IPS DF 19.7 (cell line): ENCODE measurements at places on chromosomes 3 and 15.

DNA sequence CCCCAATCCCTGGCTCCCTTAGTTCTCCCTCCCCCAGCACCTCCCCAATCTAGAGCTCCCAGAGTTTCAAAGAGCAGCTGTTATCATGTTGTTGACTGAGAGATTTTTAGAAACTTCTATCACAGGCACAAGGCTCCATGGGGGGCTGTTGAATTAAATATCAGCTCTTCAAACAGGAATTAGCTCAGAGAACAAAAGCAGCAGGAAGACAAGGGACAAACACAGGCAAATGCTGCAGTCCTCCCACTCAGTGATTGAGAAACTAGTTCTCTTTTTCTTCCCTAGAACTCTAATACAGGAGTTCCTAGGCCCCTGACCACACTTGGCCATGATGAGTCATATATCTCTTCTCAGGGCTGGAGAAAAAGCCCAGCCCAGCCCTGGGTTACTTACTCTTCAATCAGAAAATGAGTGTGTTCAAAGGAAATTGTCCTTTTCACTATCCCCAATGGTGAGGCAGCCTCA is 262.1 kb downstream of the IGSF11 start:
- no peak for DNase-seq

DNA sequence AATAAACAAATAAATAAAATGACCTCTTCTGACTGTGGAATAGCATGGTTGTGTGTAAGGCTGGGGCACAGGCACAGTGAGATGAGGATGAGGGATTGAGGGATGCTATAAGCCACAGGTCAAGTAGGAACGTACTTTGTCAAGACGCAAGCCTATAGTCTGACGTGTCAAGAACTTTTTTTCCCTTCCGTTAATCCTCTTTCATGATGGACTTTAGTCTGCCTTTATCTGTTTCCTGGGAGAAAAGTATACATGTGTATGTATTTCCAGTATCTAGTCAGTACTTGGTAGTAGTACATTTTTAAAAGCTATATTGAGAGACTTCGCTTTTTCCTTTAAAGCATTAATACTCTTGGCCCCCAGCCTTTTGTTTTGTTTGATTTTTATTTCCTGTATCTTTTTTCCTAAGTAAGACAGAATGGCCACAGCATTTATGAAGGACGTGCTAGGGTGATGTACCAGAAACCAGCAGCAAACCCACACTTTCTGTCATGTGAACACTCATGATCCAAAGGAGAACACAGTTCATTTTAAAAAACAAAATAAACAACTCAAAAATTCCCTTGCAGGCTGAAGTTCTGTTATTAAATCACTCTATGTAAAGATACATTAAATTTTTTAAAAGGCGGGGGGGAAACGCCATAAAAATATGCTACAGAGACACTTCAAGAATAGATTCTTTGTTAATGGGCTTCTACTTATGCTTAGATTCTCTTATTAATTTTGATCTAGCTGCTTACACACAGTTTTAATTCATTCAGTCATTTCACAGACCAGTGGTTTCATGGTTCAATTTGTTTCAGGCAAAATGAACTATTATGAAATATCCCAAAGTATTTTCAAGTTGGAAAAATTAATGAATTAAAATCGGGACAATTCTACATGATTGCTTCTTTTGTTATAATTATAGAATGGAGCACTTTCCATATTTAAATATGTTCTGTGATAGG is 114.7 kb downstream of the SNRK start:
- no peak for DNase-seq

DNA sequence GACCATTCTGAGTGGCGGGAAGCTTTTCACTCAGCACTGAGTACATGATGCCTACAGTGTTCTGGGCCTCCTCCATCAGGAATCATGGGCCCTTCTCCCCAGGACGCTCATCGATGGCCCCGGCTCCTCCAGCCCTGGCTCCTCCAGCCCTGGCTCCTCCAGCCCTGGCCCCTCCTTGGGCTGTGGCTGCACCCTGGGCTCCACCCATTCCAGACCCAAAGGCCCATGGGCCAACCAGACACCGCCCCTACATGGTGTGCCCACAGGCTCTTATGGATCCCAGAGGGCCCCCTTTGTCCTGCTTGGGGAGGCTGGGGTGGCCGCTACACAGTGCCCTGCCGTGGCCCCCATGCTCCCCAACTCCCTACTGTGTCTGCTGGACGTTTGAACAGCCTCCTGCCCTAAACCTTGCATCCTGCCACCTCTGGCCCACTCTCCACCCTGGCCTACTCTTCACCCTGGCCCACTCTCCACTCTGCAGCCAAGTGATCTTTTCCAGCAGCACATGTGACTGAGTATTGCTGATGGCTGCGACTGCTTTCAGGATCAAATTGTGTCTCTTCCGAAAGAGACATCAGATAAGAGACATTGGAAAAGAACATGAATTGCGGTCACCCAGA is 57.9 kb downstream of the APBA2 start:
- DNase-seq: no peak

DNA sequence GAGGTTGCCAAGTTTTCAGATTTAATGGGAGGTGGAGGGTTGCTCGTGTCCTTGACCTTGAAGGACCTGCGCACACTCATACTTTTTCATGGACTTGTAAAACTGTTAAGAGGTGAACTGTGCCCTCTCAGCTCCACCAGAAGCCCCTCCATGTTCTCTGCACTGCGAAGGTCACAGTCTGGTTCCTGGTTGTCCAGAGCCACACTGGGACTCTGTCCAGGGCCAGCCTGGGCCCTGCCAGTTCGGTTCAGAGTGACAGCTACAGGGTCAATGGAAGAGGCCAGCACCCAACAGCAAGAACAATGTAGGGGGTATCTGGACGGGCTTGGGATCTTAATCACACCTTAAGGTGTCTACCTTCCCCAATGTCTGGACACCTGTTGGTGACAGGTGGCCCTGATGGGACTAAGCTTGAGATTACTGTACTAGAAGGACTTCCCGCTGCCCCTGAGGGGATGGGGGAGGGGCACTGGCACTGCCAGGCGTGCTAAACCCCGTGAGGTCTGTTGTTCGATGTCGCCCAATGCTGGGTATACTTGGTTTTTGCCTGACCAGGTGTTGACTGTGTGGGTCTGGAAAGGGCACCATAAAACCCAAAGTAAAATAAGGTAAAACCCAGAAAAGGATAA is 34.7 kb downstream of the GRK7 start:
- DNase-seq: no peak

DNA sequence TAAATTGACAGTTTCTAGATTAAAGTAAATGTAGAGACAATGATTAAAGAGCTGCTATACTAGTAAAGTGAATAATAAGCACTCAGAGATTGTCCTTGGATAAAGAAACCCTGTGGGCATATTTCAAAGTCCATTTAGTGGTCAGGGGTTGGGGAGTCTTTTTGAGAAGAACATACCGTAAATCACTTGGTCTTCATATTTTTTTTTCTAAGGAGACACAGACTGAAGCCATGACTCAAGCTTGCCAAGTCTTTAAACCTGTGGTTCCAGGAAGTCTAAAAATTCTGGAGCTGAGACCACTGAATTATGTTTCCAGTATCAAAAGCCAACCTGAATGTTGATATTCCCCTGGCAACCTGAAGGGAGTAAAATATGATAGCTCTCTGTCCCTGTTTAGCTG is 171.0 kb downstream of the TPRG1 start:
- no peak for DNase-seq

GRCh38 chr15:59812250-59812870 is 123.2 kb upstream of the BNIP2 start:
- DNase-seq: no peak

DNA sequence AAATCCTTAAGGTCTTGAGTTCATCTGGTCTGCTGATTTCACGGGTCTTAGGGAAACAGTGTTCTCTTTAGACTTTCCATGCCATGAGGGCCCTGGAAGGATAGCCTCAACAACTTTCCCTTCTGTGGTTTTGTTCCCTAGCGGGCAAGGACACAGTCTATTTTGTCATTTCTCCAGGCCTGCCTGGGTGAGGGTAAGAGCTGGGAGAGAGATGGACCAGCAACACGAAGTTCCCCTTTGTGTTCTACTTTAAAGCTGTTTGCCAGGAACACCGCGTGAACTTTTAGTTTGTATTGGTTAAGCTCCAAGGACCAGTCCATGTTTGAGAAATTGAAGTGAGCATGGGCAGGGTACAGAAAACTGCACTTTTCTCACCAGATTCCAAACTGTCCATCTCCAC is 20.9 kb downstream of the ST3GAL6 start:
- DNase-seq: no peak

GRCh38 chr3:17605032-17605431 is 137.4 kb downstream of the TBC1D5 start:
- DNase-seq: no peak

- no peak for DNase-seq
These were observed 2.0 kb downstream of the KLF15 start for GRCh38 chr3:126355251-126355650.

DNA sequence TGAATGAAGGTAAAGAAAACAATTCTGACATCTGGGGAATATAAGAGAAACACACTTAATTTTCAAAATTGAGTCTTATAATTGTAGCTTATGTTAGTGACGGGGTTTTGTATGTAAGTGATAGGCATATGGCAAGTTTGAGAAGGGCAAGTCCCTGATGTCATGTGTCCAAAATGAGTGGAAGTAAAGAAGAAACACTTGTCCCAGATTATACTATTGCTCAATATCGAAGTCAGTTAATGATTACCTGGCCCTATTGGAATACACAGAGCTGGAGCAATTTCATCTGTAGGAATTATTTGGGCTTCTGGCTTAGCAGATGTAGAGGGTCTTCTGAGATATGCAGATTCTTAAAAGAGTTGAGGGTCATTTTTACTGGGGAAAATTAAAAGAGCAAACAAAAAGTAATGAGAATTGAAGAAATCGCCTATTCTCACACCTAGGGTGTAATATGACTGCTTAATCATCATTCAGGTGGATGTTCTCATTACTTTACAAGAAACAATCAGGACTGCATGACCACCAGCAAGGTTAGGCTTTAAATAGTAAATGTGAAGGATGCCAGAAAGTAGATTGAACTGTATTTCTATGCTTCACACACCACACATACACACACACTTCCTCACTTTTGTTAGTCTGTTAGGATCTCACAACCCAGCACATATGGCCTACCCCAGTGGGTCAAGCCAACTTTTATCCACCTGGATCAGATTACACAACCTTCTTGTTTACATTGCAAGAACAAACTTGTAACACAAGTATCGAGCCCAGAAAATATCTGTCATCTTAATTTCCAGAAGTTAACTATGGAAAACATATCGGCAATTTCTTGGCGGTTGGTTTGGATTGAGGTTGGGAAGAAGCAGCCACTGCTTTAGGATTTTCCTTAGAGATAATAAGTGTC is 183.3 kb upstream of the LRRC3B start:
- no peak for DNase-seq

- DNase-seq: no peak
These were observed 174.9 kb downstream of the TNIK start for GRCh38 chr3:171285287-171285686.

DNA sequence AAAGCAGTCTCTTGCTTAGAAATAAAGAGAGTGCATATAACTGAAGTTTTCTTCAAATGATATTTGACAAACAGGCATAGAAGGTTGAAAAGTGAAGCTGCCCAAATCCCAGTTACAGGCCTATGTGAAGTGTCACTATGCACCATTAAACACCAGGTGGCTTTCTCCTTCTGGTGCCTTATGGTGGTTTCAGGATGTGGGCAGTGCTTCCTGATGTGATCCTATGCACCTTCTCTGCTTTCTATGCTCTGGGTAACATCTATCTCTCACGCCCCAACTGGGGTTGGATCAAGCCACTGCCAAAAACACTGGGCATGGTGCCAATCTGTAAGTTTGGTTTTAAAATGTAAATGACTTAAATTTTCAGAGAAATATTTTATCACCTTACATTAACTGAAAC is 744.7 kb downstream of the TUSC7 start:
- DNase-seq: no peak

GRCh38 chr3:197349368-197349767 is 51.0 kb upstream of the DLG1 start:
- DNase-seq: no peak

DNA sequence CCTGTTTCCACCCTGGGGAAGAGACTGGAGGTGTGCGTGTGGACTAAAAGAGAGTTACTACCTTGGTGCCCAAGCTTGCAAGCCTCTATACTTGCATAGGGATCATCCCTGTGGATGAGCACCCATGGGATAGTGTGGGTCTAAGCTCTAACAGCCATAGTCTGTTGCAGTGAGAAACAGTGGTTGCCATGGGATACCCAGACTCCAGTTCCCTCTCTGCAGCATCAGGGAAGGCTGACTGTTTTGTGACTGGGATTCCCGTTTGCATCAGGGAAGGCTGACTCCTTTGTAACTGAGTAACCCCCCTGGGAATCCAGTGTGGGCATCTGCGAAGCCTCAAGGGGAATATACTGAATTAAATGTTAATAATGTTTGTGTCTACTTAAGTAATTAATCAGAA is 196.1 kb downstream of the ZNF621 start:
- DNase-seq: no peak

DNA sequence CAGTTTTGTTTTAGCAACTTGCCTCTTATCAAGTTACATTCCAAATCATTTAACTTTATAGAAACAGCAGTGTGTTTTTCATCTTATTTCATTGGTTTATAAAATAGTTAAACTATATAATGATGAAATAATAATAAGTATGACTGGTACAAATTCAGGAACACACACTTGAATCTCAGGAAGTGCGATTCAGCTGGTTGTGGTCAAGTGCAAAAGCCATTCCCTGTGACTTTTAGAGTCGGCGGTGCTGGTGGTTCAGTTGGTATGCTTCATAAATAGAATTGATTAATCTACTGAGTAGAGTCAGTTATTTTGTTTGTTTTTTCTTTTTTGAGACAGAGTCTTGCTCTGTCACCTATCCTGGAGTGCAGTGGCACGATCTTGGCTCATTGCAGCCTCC is 22.7 kb downstream of the SACM1L start:
- DNase-seq: no peak

DNA sequence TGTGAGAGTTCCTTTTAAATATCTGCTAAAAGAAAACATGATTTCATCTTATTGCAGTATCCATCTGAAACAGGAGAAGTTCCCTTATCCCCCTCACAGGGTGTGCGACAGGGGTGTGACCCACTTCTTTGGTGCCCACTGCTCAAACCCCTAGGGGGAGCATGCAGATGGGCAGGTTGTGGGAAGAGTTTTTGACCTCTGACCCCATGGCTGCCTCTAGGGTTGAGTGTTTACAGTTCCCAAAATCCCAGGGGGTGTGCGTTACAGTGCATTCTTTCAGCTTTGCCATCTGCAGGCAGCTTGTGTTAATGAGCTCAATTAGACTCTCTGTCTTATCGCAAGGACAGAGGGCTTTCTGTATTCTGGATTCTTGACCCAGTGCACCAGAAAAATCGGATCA is 443.2 kb upstream of the FRG2C start:
- no peak for DNase-seq

DNA sequence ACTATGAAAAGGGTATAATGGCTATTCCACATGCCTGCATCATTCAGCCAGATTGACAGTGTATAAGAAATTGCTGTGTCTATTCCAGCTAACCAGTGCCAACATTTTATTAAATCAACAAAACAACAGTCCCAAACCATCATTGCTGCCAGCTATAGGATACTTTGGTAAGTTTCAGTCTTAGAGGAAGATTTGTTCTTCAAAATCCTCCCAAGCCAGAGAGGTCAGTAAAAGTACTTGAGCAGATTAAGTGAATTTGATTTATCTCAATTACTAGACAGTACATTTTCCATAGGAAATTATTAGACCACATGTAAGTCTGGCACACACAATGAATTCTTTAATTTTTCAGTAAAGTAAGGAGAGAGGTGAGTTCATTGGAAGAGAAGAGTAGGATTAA is 50.7 kb downstream of the TFG start:
- DNase-seq: no peak
